ENCODE measurements at places on chromosomes 2 and 18.

DNA sequence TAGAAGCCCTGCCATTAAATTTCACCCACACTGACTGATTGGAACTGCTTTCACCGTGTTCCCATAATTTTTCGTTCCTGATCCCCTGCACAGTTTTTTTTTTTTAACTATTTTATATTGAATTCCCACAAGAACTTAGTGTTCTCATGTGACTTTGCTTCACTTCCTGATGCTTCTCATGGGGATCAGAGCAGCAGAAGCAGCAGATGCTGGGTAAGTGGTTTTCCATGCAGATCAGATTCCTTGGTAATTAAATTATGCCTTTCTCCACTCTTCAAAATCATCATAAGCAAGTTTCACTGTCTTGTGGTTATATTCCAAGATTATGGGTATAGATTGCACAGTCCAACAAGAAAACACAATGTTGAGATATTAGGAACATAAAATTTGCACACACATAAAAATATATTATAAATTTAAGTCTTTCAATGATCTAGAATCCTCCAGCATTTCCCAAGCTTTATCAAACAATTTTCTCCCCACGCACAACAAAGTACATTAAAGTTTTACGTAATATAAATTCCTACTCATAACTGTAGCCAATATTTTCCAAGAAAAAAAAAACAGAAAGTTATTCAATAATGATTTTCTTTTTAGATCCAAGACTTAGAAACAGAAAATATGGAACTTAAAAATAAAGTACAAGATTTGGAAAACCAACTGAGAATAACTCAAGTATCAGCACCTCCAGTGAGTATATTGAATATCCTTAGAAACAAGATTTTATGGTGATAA lies 277.9 kb downstream of the GULP1 start:
- DNase-seq, result peak; percentile 45

DNA sequence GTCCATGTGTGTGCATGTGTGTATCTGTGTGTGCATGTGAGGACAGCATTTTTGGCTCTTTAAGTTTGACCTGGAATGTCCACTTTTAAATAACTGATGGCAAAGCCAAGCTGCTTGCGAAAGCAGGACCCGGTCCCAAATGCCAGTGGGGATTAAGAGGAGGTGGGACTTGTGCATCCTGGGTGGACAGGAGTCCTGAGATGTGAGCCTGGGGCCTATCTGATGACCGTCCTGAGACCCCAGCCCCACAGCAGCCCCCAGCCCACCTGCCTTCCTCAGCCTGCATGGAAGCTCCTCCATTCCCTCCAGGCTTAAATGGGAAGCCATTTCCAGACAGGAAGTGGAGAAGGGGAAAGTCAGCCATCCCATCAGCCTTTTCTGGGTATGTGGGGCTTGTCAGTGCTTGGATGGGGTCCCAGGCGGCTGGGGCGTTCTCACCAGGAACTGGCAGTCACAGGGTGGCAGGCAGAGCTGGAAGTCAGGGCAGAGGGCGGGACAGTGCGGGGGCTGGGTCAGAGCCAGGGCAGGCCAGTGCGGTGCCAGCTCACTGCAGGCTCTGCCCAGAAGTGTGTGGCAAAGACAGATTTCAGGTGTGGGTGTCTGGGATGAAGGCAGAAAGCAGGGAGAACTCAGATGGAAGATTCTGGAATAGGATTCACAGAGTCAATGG lies 117.8 kb downstream of the ACKR3 start:
- DNase-seq, result no peak

GRCh38 chr2:110883406-110883805 lies 151.0 kb downstream of the ACOXL start:
- no peak for DNase-seq

GRCh38 chr2:129925381-129925780 lies 54.1 kb upstream of the RAB6C start:
- no peak for DNase-seq

GRCh38 chr2:68059784-68060525 lies 2.8 kb downstream of the C1D start:
- no peak for DNase-seq

GRCh38 chr2:46211461-46211860 lies 85.7 kb upstream of the EPAS1 start:
- no peak for DNase-seq

DNA sequence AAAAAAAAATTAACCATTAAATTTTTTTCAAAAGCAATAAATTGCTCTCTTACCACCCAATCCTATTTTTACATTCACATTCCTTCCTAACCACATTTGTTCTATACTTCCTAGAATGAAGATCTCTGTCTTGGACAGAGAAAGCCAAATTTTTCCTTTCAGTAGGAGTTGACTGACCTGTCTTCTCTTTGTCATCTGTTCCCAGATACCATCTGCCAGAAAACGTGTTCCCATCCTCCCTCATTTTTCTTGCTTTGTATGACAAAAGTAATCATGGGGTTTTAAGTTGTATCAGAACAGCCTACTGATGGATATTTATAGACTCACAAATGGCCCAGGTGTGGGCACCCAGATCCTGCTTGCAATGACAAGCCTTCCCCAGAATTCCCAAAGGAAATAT lies 182.1 kb downstream of the CYP26B1 start:
- no peak for DNase-seq

DNA sequence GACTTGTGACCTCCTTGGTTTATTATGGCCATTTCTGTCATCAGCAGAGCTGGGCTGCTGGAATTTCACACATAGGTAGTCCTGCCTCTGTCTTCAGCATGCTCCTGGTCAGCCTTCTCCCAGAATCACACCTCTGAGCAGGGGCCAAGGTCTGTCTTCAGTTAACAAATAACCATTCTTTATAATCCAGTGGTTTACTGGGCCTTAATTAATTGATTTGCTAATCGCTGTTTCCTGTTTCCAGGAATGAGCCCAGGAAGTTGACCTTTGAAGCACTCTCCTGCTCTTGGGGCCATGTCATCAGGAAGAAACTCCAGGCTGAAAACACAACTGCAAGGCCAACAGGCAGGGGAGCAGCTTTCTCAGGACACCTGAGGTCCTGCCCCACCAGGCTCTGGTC lies 278.5 kb downstream of the SRBD1 start:
- DNase-seq, result no peak

- DNase-seq, result no peak
These were observed 2.5 kb downstream of the IFIH1 start for GRCh38 chr2:162315938-162316337.

DNA sequence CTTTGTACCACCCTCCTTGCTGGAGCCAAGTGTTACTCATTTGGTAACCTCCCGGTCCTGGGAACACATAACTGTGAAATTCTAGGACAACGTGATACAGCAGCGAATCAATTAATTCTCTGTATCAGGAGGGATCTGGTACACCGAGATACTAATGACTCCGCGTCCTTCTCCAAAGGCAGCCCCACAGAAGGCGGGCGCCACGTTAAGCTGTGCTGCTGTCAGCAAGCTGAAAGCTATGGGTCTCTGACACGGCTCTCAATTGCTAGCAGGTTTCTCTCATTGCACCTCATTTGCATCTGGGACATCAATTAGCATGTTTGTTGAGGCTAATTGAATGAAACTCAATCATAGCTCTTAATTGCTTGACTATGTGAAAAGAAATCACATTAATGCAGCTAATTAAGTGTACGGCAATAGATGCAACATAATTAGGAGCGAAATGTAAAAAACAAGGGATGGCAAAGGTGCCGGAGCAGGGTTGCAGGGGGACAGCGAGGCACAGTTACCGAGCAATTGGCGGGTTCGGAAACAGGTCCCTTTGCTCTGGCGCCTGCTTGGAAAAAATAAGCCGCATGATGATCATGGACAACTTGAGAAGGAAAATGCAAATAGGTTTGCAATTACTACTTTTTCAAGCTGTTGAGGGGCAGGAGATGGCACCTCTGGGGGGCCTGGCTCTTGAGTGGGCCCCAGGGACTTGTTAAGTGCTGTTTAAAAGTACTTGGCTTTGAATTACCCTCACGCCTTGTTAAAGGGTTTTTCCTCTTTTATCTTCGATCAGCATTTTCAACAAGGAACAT lies 264.2 kb downstream of the GBX2 start:
- DNase-seq, result no peak

GRCh38 chr18:27141876-27142275 lies 43.2 kb downstream of the CHST9 start:
- DNase-seq, result no peak

- DNase-seq, result no peak
These were observed 231.2 kb upstream of the LINC00305 start for GRCh38 chr18:64380117-64380516.

DNA sequence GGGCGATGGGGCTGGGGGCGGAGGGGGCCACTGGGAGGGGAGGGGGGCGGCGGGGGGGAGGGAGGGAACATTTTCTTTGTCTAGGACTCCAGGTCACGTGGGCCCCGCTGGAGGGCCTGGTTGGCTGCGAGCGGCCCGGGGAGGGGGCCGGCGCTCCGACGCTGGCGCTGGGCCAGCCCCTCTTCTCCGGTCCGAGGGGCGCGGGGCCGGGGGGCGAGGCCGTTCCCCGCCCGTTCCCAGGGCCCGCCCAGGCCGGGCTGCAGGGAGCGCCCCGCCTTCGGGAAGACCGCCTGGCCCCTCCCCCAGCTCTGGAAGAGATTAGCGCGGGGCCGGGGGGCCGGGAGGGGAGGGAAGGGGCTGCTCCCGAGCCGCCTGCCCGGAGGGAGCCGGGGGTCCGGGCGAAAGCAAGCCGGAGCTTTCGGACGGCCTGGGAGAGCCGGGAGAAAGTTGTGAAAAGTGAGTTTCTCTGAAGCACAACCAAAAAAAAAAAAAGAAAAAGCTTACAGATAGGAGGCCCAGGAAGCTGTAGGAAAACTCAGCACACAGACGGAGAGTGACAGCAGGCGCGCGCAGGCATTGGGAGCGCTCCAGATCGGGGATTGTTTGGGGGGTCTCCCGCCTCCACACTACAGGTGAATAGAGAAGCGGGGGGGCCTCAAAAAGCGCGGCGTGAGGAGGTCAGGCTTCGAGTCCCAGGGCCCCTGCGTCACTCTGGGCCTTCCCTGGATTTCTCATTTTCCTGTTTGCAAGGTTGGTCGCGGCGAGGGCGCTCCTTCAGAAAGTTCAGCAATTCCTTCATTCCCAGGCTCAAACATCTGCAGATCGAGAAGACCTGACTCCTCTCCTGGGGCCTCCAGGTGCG lies 84.1 kb upstream of the POMC start:
- no peak for DNase-seq

DNA sequence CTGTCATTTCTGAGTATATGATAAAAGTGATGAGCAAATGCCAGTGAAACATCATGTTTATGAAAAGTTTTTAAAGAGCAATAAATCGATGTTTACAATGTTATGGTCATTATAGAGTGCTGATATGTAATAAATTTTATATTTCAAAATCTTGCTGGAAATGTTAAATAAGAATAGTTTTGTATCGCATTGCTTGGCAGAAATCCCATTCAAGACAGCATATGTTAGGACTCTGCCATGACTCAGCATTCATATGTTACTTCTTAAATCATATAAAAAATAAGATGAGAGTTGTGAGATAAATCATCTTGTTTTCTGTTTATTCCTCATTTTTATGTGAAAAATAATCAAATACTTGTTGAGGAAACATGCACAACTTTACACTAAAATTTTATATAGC lies 949.9 kb upstream of the NRXN1 start:
- DNase-seq, result no peak

- peak; percentile 37 for DNase-seq
These were observed 2.3 kb downstream of the NEUROD1 start for GRCh38 chr2:181677912-181678586.

- DNase-seq, result no peak
These were observed 482.2 kb downstream of the SPAG16 start for GRCh38 chr2:213766465-213766901.

GRCh38 chr18:49447810-49448745 lies 12.4 kb downstream of the DYM start:
- peak; percentile 80 for DNase-seq

DNA sequence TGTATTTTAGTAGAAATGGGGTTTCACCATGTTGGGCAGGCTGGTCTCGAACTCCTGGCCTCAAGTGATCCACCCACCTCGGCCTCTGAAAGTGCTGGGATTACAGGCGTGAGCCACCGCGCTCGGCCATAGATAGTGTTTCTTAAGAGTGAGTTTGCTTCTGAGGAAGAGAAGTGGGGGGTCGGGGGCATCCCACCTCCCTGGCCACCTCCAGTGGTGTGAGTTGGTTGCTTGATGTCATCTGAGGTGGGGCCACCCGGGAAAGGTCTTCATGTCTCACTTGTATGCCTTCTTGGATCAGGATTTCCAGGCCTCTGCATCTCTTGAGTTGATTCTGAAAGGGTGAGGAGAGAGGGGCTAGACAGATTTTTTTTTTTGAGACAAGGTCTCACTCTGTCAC lies 57.1 kb downstream of the AGAP1 start:
- DNase-seq, result no peak

DNA sequence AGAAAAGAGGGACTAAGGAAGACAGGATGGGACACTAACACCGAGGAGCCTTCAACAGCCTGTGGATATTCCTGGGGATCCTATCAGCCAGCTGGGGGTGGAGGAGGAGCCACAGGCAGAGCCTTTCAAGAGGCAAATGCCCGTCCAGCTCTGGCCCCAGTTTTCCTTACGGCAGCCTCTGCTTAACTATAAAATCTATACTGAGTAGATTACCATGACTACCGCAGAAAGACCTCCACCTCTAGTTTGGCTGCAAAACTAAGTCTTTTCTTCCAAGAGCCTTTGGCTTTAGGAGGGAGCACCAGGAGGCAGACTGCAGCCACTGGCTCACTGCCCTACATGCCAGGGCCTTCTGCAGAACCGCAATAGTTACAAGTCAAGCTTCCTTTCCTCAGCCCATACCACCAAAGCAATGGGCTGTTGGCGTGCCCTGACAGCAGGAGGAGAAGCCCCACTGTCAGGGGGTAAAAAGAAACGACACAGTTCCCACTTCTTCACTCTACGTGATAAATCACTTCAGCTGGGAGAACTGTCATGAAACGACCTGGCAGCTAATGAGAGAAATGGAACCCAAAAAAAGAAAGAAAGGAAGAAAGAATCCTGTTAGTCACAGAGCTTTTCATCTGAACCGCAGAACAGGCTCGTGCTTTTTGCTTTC lies 25.1 kb upstream of the CREB1 start:
- peak; percentile 65 for DNase-seq

DNA sequence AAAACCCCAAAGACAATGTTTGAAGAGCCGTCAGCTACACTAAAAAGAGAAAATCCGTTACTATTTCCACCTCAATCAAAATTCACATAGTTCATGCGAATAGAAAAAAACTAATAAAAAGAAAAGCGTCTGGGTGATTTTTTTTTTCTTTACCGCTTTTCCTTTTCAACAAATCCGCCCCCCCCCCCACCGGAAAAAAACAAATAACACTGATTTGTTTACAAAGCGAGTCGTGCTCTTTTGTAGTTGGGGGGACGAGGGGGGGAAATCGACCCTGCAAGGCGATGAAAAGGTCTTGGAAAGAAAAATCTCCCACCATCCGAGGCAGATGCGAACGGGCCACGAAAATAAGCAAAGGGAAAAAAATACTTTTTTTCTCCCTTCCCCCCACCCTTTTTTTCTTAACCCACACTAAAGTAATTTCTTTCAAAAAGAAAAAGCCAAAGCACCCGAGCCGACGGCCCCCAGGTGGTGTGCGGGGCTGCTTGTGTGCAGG lies 638 bp downstream of the ZNF521 start:
- no peak for DNase-seq

DNA sequence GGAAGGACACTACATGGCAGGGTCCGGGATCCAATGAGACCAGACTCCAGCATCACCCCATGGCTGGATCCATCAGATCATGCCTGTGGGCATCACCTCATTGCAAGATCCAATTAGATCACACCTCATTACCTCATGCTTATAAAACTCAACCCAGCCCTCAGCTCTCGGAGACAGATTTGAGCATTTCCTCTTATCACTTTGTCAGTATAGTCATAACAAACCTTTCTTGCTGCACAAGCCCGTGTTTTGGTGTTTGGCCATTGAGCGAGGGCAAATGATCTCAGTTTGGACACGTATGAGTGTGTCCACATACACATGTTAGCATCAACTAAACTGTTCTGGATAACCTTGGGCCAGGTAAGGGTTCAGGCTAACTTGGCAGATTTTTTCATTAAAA lies 58.8 kb downstream of the CCDC195 start:
- no peak for DNase-seq
